Occipital lobe (tissue), 3 donors: ENCODE measurements at places on chromosomes 1 and 21.

DNA sequence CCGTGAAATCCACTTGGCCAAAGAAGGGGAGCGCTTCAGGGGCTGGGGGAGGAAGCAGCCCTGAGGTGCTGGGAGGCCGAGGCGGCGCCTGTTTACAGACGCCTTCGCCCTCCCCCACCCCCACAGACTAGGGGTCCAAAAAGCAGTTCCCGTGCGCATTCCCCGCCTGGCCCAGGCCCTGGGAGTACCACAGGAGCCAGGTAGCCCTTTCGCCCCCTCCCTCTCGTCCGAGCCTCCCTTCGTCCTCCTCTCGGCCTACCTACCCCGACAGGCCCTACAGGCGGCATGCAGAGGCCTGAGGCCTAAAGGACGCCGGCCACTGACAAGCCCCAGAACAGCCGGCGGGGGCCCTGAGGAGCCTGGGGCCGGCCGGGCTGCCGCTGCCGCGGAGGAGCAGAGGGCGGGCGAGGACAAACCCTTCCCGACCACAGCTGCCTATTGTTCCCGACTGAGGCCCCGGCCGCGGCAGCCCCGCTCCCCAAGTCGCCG, 522 bp downstream of the RC3H1 start:
- peak; percentile 44 for DNase-seq

DNA sequence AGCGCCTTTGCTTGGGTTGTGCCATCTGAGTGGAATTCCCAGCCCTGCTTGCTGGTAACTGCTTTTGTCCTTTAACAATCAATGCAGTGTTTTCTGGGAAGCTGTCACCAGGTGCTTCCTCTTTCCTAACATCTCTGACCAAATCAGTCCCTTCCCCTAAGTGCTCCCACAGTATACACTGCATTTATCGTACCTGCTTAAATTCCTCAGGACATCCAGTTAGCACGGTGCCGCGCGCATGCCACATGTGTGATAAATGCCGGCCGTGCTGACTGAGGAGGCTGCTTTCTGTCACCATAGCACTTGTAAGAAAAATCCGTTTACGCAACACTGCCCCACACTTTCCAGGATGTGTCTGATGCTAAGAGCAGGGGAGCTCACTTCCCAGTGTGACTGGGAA, 115.4 kb downstream of the BCAR3 start:
- no peak for DNase-seq

GRCh38 chr1:103145449-103145848, 37.1 kb upstream of the COL11A1 start:
- DNase-seq: no peak

GRCh38 chr1:11615090-11615489, 39.1 kb downstream of the FBXO2 start:
- DNase-seq: no peak

- no peak for DNase-seq
Observed at GRCh38 chr1:82799261-82799660, 998.5 kb downstream of the ADGRL2 start.

- DNase-seq: no peak
Observed at GRCh38 chr1:47436979-47437446, 831 bp upstream of the FOXD2 start.

DNA sequence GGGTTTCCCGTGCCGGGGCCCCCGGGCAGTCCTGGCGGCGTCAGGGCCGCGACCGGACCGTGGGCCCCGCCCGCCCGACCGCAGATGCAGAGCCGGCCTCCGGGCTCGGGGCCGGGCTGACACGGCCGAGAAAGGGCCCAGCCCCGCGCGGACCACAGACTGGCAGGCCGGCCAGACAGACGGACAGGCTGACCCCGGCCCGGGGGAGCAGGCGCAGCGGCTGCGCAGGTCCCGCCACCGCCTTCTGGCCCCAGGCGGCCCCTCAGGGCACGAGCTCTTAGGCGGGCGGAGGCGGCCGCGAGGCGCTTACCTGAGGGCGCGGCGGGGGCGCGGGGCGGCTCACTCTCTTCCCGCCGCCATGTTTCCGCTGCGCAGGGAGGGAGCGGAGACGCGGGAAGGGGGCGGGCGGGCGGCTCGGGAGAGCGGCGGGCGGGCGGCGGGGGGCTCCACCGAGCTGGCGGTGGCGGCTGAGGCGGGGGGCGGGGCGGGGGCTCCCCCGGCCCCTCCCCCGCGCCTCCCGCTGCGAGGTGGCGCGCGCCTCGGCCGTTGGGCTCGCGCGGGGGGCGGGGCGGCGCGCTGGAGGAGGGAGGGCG, at the start of gene SCMH1:
Gene SCMH1, minus strand, starts transcription at position 558 of the 593 bp plus-strand sequence. CDS start 56,173 bp downstream, outside the sequence.
- DNase-seq: no peak

DNA sequence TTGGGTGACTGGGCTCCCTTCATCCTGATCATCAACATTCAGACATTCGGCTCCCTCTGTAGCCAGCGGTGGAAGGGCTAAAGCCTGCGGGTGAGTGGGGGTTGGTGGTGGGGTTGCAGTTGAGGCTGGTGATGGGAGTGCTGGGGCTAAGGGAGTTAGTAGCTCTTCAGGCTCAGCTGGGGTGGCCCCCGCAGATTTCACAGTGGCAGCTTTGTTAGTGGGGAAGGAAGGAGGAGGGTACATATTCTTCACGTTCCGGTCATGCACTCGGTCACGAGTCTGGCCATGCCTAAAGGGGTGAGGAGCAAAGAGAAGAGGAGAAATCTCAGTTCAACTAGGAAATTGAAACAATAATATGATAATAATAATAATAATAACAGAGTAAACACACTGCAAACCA, 6.8 kb downstream of the PSMB4 start:
- no peak for DNase-seq

DNA sequence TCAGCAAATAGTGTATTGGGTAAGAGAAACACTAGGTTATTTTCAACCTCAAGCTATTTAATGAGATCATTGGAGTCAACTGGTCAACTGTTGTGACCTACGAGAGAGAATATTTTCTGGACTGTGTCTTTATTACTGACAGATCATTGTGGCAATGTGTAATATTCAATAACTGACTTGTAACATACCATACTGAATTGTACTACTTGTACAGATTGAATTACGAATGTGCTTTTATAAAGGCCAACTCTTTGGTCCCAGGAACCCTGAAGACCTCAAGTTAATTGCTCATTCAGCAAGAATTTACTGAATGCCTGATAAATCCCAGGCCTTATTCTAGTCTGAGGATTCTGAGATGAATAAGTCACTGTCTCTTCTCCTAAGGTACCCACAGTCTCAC, 56.1 kb upstream of the CAMK1G start:
- no peak for DNase-seq

DNA sequence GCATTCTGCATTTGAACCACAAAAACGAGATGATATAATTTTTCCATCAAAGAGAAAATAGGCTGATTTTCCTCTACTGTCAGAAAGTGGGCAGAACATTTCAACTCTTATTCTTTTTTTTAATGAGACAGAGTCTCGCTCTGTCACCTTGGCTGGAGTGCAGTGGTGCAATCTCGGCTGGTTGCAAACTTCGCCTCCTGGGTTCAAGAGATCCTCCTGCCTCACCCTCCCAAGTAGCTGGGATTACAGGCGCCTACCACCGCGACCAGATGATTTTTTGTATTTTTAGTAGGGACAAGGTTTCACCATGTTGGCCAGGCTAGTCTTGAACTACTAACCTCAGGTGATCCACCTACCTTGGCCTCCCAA, 11.6 kb downstream of the DSTYK start:
- no peak for DNase-seq

GRCh38 chr1:58879464-58879863, 95.6 kb upstream of the JUN start:
- DNase-seq: no peak

- no peak for DNase-seq
Observed at GRCh38 chr1:40788561-40789341, 5.2 kb downstream of the KCNQ4 start.

GRCh38 chr1:27161594-27161993, 6.7 kb upstream of the SLC9A1 start:
- no peak for DNase-seq

- DNase-seq: no peak
Observed at GRCh38 chr1:196271212-196271947, 336.9 kb downstream of the KCNT2 start.

GRCh38 chr1:3473381-3473844, 18.9 kb downstream of the ARHGEF16 start:
- no peak for DNase-seq

- no peak for DNase-seq
Observed at GRCh38 chr1:113783254-113784103, 24.2 kb upstream of the PHTF1 start.

DNA sequence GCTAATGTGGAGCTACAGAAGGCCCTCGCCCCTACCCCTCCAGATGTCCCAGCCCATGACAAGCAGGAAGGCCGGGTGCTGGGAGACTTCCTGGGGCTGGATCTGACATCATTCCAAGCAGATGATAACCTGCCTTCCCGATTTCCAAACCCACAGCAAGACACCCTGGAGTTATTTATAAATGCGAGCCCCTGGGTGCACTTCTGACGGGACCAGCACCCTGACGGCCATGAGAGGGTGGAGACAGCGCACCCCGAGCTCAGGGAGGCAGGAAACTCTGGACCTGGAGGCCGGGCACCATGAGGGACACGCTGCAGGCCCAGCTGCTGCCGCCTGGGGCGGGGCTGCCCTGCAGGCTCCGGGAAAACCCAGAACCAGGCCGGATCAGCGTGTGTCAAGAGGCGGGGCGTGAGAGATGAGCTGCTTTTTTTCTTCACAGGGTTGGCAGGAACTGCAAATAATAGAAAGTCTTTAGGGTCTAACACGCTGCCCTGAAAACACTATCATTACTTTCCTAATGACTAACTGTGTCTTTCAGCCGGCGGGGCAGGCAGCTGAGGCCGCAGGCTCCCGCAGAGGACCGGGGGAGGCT, 2.5 kb upstream of the PCBP3 start:
- no peak for DNase-seq

GRCh38 chr1:21669258-21670058, at the start of gene RAP1GAP:
Gene RAP1GAP (minus strand): TSS chr1:21669357. CDS start chr1:21620032, 49,325 bp downstream.
- no peak for DNase-seq

DNA sequence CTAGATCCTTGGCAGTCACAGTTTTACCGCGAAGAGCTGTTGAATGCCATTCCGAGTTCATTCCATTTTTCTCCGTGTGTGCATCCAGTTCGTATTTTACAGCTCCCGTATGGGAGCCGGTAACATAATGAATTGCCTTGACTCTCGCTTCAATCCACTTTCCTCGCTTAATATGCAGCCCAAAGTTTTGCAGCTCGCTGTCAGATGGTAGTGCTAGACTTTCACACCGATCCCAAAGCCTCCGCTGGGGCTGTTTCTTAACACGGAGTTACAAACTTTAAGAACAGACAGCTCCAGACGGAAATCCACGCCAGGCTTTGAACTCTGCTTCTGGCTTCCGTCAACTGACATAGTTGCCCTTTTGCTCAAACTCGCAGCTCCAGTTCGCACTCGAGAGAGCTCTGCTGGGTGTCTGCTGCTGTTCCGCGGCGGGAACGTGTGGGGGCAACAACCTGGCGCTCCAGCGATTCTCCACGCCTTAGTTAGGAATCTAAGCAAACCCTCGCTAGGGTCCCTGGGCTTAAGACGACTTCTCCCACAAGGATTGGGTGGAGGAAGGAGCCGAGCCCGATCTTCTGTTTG, 3.5 kb upstream of the ARID1A start:
- DNase-seq: peak; percentile 71

DNA sequence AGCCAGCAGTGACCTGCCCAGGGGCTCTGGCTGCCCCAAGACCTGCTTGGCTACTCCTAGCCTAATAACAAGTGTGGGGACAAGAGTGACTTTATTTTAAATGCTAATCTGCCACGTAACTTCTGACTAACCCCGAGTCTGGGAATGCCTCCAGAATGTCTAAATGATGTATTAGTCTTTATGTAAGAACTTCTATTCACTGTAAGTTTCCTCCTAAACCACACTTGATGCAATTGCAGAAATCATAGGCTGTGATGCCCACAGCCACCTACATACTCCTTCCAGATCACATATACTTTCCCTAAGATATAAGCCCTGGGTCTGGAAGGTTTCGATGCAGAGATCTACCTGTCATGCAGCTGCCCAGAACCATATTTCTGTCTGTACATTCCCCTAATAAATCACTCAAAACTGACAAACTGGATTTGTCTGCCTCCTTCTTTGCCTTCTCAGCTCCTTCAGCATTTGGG, 5.9 kb upstream of the VPS45 start:
- no peak for DNase-seq

DNA sequence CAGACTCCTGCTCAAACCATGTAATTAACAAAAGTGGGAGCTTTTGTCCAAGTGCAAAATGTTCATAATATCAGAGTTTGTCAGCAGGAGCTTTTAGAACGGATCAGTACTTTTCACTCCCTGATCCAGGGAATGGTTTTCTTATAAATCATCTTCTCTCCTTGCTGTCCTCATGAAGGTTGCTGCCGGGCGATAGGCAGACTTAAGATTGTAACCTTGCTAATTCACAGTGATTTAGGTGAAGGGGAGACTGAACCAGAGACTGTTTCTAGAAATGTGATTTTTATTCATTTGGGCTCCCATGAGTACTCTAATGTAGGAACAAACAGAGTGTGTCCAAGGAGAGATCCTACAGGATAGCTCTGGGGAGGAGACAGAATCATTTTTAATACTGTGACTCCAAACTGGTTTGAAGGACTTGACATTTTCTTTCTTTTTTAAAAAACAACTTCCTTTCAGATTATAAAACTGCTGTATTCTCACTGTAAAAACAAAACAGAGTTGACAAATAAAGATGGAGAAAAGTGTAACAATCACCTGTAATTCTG, 23.7 kb downstream of the ELAVL4 start:
- DNase-seq: no peak

GRCh38 chr1:22850681-22851080, 122.0 kb downstream of the LACTBL1 start:
- peak; percentile 65 for DNase-seq

DNA sequence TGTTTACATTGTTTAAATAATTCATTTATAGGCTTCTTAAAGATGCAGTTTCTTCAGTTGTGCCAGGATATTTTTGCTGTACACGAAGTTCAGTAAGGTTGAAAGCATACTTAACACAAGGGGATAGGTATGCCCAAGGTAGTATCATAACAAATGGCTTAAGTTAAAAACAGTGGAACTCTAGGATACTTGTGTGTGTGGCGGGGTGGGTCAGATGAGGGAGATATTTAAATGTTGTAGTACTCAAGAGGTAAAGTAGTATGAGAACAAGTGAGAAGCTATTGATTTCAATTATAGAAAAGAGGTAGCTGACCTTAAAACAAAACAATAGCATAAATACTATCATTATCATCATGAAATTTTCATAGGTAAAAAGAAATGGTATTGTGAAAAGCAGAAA, 6.2 kb downstream of the LRRC7 start:
- no peak for DNase-seq
